ENCODE measurements at places on chromosomes 4 and X. TPM values are rescaled to one million over a fixed set of nuclear protein-coding genes. Genes with fewer than 3 reads are reported as not detected.

The ZNF275 gene
- polyA plus RNA-seq = 6.0 TPM

The GUCY1A1 gene
- polyA plus RNA-seq = 15.5 TPM

The NXT2 gene
- 1.0 TPM for polyA plus RNA-seq

The HTT gene
- 11.5 TPM for polyA plus RNA-seq

The BEX1 gene
- polyA plus RNA-seq = 1,035 TPM

The KLHL13 gene
- polyA plus RNA-seq = 15.7 TPM

The FDCSP gene
- not detected for polyA plus RNA-seq

The SPANXD gene
- polyA plus RNA-seq = not detected

The ASB11 gene
- not detected for polyA plus RNA-seq

The ALPK1 gene
- not detected for polyA plus RNA-seq

The QRFPR gene
- 1.0 TPM for polyA plus RNA-seq

The KIAA1210 gene
- not detected for polyA plus RNA-seq

The ZNF141 gene
- 19.0 TPM for polyA plus RNA-seq

The EXOC1 gene
- 100 TPM for polyA plus RNA-seq

The TMEM154 gene
- 0.04 TPM for polyA plus RNA-seq

The TRPC5OS gene
- 0.44 TPM for polyA plus RNA-seq

The H2BW2 gene
- not detected for polyA plus RNA-seq

The NSUN7 gene
- polyA plus RNA-seq = 0.51 TPM

The F11 gene
- polyA plus RNA-seq = not detected

The DCHS2 gene
- 0.88 TPM for polyA plus RNA-seq

The ATP2B3 gene
- 4.4 TPM for polyA plus RNA-seq

The IRS4 gene
- 3.8 TPM for polyA plus RNA-seq

The IL1RAPL2 gene
- not detected for polyA plus RNA-seq

The ERCC6L gene
- polyA plus RNA-seq = 0.12 TPM

The ANOS1 gene
- polyA plus RNA-seq = 0.72 TPM

The CXCL1 gene
- polyA plus RNA-seq = not detected

The CNKSR2 gene
- 31.1 TPM for polyA plus RNA-seq

The HSFX2 gene
- polyA plus RNA-seq = 1.3 TPM

The PCYT1B gene
- 6.5 TPM for polyA plus RNA-seq

The ZNF157 gene
- polyA plus RNA-seq = 3.5 TPM

The DDX53 gene
- not detected for polyA plus RNA-seq

The GRPR gene
- not detected for polyA plus RNA-seq

The FANCB gene
- polyA plus RNA-seq = 0.17 TPM

Data from neural cell (in vitro differentiated cells).